Lower lobe of right lung (tissue), 2 donors: ENCODE measurements at places on chromosomes 16 and 17.

- peak; percentile 24 for DNase-seq
Observed at GRCh38 chr16:12082226-12082887, 105.8 kb downstream of the SNX29 start.

DNA sequence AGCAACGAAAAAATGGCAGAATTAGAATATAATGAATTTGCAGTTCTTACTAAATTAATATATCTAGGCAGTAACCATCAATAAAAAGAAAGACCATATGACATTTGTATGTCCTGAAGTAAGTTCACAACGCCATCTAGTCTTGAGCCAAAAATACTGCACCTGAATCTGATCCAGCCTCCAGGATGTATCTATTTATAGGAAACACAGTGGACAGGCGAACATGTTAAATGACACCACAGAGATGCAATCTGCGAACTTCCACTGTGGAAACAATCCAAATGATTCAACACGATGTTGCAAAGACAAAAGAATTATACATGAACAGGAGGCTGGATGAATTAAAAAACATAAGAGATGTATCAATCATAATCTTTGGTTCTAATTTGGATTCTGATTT lies 197.6 kb downstream of the CDH13 start:
- DNase-seq: no peak

- no peak for DNase-seq
Observed at GRCh38 chr17:52673791-52674190, 515.3 kb upstream of the CA10 start.

- peak; percentile 90 for DNase-seq
Observed at GRCh38 chr17:7589204-7589868, 558 bp downstream of the SOX15 start.

DNA sequence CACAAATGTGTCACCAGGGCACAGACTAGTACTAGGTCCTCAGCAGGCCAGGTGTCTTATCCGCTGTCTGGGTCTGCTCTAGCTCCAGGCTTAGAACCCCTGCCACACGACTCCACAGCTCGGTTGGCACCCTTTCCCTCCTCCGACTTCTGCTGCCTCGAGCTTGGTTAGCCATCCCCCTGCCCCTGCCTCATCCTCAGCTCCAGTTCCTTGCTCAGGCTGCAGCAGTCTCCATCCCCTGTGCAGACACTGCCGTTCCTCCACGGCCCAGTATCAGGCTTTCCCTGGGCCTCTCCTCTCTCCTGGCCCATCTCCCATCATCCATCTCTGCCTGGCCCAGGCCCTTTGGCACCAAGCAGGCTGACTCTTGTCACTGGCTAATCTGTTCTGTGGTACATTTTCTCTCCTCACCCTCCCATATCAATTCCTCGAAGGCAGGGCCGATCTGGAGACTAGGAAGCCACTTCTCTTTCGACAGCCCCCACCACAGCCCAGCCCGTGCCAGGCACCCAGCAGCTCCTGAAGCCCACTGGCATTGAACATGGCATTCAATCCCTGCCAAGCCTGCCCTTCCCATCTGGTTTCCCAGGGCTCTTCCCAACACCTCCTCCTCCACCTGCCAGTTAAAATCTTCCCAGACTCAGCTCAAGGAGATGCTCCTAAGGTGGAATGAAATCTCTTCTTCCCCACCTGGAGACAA lies 1.4 kb upstream of the GRN start:
- no peak for DNase-seq

GRCh38 chr17:4334332-4334731 lies 32.1 kb downstream of the UBE2G1 start:
- DNase-seq: no peak

GRCh38 chr17:11331547-11332513 lies 90.8 kb downstream of the SHISA6 start:
- DNase-seq: no peak

- DNase-seq: no peak
Observed at GRCh38 chr17:17053446-17054379, 11.5 kb downstream of the MPRIP start.
